ENCODE measurements at places on chromosomes 7 and 10.

DNA sequence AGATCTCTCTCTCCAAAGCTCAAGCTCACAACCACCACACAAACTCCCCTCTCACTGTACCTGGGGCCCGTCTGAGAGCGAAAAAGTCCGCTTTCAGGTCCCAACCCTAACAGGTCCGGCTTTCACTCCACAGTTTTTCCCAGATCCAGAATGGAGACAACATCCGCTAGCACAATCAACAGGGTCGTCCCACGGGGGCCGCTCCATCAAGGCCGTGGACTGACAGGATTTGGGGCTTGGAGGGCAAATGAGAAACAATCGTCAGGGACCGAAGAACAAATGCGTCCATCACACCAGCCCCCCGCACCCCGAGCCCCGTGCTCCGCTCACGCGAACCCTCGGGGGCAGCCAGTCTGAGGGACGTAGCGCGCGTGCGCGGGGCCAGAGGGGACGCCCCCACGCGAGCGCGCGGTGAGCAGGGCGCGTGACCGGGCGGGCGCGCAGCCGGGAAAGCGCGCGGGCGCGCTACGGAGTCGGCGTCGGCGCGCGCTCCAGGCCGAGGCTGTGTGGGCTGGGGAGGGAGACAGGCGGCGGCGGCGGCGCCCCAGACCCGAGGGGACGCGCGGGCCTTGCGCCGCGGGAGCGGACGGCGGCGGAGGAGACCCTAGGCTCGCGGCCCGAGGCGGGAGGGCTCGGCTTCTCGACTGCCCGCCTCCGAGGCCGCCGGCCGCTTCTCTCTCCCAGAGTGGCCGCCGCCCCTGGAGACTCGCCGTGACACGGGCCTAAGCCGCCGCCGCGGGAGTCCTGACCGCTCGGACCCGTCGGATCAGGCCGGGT, at the start of gene SLK:
TSS of gene SLK (plus strand) at position 470 of the 777 bp plus-strand sequence. CDS start 606 bp downstream, outside the sequence.
- DNase-seq = peak; percentile 19

GRCh38 chr7:140417456-140418155, 13.7 kb downstream of the RAB19 start:
- DNase-seq = peak; percentile 93

DNA sequence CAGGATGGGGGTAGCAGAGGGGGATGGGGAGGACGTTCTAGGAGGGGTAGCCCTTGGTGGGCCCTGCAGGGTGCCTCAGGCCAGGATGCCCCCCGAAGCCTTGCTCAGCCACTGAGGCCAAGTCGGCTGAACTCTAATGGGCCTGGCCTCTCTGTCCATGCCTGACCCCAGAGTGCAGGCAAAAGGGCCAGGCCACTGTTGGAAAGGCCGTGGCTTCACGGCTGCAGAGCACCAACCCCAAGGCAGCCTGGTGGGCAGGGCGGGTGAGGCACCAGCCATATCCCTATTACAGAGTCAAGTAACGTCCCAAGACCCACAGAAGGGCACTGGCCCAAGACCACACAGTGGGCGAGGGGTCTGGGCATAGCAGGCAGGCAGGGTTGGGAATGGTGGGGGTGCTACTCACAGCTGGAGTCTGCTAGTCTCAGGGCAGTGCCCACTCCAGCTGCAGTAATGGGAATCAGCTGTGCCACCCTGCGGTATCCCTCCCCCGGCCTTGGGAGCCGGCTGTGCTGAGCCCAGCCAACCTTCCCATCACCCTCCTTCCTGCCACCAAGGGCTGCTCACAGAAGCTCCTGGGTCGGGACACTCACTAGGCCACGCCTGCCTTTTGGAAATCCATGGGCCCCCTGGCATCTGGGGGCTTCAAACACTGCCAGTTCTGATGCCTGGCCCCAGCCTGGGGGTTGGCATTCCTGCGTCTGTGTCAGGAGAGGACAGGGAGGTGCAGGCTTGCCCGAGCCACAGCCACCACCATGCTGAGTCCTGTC, 4.0 kb upstream of the LFNG start:
- no peak for DNase-seq

- DNase-seq = no peak
Observed at GRCh38 chr10:113060201-113061053, 110.4 kb downstream of the TCF7L2 start.

DNA sequence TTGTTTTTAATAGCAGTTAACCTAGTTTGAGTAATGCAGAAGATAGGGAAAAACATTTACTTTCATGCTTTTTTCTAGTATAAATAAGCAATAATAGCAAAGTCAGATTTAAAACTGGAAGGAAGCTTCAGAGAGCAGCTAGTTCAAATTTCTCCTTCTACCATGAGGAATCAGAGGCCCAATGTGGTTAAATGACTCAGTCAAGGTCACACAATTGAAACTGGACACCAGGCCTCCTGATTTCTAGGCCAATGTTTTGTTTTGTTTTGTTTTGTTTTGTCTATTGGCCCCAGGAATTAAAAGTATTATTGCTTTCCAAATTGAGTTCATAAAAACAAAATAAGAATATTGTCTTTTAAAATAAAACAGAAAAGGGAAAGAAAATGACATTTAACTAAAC, 122.3 kb downstream of the TRIL start:
- no peak for DNase-seq

DNA sequence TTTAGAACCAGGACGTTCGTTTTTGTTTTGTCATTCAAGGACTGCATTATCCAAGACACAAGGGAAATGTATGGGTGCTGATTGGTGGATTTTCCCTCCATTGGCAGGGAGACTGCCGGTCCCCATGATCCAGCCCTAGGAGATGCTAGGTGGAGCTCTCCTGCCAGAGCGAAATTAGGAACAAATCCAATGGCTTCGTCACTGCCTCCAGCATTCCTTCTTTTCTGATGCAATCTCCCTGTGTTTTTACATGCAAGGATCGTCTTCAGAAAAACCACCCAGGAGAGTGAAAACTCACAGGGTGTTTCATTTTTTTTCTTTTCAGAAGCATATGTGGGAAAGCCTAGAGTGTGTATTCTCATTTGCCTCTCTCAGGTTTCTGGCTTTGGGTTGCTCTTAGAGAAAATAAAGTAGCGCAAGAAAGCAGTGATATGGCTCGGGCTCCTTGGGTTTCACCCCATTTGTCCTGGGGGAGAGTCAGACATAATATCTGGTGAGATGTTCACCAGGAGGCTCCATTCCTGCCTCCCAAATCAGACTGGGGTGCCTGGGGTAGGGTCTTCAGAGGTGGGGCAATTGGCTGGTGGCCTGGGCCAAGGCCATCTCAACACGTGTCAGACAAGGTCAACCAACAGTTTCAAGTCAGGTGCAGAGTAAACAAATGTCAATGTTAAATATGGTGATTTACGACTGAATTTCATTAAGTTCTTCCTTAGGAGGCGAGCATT, 450.9 kb upstream of the MKI67 start:
- no peak for DNase-seq

- no peak for DNase-seq
Observed at GRCh38 chr10:101000915-101001658, 1.5 kb downstream of the LZTS2 start.

DNA sequence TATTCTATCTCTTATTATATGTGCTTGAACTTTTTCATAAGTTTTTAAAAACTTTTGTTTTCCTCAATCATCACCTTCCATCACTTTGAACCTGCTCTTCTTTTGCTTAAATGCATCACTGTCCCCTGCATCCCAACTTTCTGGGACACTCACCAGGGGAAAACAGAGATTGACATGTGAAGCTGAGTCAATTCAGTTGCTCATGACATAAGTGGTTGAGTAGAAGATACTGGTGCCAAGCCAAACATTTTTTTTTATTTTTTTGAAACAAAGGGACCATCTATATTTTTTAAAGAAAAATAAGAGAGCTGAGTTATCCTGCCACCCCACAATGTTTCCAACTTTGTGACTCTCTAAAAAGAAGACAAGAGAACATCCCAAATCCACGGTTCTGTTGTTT, 61.8 kb upstream of the AHR start:
- DNase-seq = no peak

DNA sequence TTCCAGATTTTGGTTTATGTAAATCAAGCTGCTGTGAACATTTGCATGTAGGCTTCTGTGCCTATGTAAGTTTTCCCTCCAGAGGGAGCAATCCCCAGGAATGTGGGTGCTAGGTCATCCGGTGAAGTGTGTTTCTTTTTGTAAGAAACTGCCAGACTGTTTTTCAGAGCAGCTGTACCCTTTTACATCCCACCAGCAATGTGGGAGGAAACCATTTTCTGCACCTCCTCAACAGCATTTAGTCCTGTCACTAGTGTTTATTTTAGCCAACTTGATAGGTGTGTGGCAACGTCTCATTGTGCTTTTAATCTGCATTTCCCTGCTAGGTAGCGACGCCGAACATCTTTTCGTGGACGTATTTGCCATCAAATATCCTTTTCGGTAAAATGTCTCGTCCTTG, 395.7 kb upstream of the FOXK1 start:
- no peak for DNase-seq

DNA sequence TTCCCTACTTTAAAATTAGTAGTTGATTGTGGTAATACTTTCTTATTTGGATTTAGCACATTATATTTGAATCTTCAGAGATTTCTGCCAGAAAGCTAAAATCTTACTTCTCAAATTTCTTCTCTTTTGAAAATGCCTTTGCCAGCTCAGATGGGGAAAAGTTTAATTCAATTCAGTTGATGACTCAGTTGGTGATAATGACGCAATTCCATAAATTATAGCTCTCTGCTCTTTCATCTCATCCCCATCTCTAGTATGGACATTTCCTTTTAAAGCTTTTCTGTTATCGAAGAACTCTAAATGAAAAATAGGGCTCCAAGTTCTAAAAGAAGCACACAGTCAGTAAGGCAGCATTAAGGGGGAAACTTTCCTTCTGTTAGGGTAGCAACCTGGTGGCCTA, 25.5 kb downstream of the RNLS start:
- no peak for DNase-seq

DNA sequence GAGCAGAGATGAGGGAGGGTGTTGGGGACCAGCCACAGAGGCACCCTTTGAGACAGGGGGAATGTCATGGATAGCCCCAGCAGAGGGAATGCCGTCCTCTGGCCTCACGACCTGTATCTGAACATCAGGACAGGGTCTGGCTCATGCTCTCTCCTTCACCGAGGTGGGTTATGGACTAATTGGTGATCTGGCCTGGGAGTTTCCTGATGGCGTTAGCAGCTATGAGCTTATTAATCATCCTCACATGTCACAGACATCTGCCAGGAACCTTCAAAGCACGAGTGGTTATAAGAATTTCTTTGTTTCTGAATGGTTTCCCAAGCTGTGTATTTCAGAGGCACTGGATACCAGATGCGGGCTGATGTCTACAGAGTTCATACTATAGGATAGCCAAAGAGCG, 6.9 kb downstream of the CPA4 start:
- no peak for DNase-seq

GRCh38 chr10:78595269-78595619, 473.5 kb upstream of the ZMIZ1 start:
- DNase-seq = no peak

DNA sequence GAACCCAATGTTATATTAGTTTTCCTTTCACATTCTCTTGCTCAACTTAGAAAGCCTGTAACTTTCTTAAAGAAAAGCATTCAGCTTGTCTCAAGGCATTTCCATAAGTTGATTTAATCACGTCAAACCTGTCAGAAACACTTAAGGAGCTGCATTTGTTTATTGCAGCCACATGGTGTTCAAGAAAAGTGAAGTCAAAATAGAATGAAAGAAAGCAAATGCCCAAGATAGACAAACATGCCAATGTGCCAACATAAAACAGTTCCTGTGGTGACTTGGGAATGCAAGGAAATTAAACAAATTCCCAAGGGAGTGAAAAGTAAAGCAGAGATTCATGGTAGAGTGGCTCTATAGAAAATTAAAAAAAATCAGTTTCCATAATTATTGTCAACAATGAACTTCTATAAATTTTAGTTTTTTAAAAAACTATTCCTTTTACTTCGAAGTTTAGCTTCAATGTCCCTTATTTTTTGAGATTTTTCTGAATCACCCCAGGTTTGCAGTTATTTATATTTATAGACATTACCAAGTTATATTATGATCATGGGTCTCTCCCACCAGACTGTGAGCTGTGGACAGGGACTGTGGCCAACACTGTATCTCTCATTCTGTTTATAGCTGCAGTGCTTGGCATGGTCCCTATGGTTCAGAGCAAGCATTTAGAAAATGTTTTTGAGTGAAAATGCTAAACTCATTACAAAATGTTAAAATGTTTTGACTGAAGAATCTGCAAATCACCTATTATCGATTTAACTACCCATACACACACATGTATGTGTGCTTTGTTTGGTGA, 887.4 kb downstream of the REEP3 start:
- no peak for DNase-seq

- no peak for DNase-seq
Observed at GRCh38 chr7:107499731-107500130, 29.9 kb downstream of the GPR22 start.

- DNase-seq = no peak
Observed at GRCh38 chr7:27181795-27182275, 3.2 kb downstream of the HOXA11 start.

GRCh38 chr10:86285136-86285790, 81.3 kb downstream of the GRID1 start:
- peak; percentile 9 for DNase-seq

GRCh38 chr7:148155000-148155399, 435.6 kb upstream of the C7orf33 start:
- DNase-seq = no peak

- DNase-seq = peak; percentile 11
Observed at GRCh38 chr7:81484261-81484660, 285.6 kb downstream of the HGF start.

GRCh38 chr7:17422966-17423365, 124.5 kb downstream of the AHR start:
- no peak for DNase-seq

- DNase-seq = no peak
Observed at GRCh38 chr10:89280508-89280907, 21.3 kb upstream of the IFIT2 start.

GRCh38 chr10:7811000-7811399, 7.3 kb upstream of the TAF3 start:
- no peak for DNase-seq

GRCh38 chr10:124065382-124066125, 27.8 kb downstream of the CHST15 start:
- DNase-seq = no peak

- no peak for DNase-seq
Observed at GRCh38 chr7:121157341-121157751, 168.8 kb downstream of the CPED1 start.

GRCh38 chr7:88637795-88638194, 121.7 kb upstream of the ZNF804B start:
- DNase-seq = no peak

- no peak for DNase-seq
Observed at GRCh38 chr7:44912775-44913347, 27.5 kb upstream of the PURB start.

- DNase-seq = no peak
Observed at GRCh38 chr7:43124388-43124787, 11.9 kb downstream of the HECW1 start.

DNA sequence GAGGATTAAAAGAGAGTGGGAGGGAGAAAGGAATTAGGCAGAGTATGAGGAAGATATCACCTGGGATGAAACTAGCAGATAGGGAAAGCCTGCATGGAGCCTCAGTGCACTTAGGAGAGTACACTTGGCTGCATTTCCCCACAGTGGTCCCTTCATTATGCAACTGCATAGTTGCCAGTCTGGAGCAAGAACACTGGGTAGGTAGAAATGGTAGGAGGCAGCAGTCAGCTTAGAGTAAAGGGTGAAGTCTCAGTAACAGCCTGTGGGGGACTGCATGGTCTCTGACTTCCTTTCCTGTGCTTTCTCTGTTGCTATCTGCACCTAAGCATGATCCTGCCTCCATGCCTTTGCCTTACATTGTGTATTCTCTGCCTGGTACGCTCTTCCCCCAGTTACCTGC, 14.0 kb upstream of the PCGF5 start:
- DNase-seq = peak; percentile 9

GRCh38 chr10:15182540-15183207, 14.2 kb upstream of the NMT2 start:
- DNase-seq = no peak

GRCh38 chr10:20647756-20648155, 249.4 kb downstream of the NEBL start:
- DNase-seq = no peak

All from NCI-H748 treated with DMSO at 0.1 percent for 48 hours (cell line).